DMS153 (cell line): ENCODE measurements at places on chromosomes 11 and 22.

DNA sequence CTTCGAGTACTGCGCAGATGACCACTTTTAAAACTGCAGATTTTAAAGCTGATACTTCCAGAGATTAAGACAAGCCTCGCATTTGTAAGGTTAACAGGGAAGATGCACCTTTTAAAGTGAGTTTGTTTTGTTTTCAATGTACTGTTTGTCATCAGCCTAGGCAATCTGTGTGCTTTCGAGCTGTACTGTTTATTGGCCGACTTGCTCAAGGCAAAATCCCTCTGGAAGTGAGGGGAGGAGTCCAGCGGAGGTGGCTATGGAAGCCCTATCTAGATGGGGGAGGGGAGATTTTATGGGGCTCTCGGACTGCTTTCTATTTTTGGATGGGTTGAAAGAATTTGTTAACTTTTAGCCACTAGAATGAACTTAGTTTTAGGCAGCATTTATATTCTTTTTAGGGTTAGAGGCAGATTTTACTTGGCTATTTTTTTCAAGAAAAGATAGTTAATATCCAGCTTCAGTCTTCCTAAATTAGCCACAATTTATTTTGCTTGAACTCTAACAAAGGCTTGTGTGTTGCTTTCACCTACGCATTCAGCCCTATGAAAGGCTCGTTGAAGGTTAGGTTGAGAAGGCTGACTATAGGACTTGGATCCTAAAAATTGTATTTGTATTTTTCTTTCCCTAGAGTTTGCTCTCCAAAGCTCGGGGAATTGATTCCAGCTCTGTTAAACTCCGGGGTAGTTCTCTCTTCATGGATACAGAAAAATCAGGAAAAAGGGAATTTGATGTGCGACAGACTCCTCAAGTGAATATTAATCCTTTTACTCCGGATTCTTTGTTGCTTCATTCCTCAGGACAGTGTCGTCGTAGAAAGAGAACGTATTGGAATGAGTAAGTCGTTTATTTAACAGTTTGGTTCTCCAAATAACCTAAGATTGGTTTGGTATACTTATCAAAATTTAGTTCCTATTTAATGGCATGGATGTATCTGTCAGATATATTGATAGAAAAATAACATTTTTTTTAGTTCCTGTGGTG is 2.1 kb downstream of the WEE1 start:
- peak; percentile 22 for DNase-seq

- no peak for DNase-seq
These were observed 110.5 kb upstream of the THY1 start for GRCh38 chr11:119533462-119533861.

- DNase-seq = no peak
These were observed 25.1 kb downstream of the NUP50 start for GRCh38 chr22:45188779-45189178.

DNA sequence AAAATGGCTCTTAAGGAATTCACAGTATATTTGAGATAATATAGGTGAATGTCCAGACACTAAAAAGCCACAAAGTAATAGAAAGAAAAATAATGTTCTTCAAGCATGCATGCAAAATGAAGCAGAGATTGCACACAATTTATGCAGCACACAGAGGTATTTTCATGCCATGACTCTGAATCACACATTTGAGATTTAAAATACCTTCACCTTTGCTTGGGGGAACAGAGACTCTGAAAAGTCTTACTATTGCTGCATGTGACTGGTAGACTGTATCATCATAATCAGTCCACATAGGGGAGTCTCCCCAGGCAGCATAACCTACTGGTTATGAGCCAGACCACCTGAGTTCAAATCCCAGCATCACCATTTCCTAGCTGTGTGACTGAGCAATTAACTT is 96.2 kb downstream of the RCN1 start:
- no peak for DNase-seq

DNA sequence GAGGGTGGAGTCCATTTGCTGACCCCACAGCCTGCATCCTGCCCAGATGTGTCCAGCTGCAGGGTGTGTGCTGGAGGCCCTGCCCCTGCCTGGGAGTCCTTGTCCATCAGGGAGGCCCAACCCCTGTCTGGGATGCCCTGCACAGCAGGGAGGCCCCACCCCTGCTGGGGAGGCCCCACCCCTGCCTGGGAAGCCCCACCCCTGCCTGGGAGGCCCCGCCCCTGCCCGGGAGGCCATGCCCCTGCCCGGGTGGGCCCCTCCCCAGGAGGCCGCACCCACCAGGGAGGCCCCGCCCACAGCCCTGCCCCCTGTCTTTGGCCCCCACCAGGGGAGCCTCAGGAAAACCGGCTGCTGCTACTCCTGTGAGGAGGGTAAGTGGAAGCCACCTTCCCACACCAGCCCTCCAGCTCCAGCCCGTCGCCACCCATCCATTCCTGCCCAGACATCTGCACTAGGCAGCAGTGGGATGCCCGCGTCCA is 37.2 kb downstream of the MUC5B start:
- no peak for DNase-seq

DNA sequence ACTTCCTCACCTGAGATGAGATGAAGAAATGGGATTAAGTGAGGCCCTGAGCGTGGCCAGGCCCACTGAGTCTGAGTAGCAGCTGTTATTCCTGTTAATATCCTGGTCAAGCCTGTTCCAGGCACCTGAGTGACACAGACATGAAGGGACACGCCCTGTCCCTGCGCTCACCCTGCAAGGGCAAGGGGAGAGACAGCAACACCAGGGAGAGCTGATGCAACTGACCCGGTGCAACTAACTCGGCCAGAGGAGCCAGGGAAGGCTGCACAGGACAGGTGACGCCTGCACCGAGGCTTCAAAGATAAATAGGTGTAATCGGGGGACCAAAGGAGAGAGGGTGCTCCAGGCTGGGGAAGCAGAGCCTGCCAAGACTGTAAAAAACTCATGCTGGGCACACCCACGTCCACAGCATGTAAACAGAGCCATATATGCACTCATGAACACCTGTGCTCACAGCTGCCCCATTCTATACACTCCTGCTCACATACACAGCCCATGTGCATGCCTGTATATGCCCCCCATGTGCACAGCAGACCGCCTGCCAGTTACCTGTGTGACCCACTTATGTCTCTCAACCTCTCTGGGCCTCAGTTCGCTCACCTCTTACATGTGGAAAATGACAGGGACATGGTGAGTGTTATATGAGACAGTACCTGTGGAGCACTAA is 22.8 kb upstream of the GCAT start:
- peak; percentile 93 for DNase-seq

DNA sequence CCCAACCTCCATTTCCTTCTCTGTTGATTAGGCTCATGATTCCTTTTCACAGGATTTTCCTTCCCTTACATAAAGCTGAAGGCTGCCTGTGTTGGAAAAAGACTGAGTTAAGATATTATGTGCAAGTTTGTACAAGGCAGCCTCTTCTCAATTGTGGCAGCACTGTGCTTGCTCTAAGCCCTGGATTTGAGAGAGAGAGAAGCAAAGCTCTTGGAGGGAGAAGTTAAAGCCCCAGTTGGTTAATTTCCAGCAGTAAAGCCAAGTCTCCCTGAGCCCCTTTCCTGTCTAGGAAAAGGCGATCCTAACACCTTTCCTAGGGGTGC is 128.3 kb upstream of the SESN3 start:
- DNase-seq = no peak

DNA sequence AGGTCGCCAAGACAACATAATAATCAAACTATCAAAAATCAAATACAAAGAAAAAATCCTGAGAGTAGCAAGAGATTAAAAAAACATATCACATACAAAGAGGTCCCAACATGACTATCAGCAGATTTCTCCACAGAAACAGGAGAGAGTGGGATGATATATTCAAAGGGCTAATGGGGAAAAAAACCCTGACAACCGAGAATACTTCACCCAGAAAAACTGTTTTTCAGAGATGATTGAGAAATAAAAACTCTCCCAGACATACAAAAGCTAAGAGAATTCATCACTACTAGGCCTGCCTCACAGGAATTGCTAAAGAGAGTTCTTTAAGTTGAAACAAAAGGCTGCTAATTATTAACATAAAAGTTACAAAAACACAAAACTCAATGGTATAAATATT is 108.1 kb downstream of the EFCAB6 start:
- DNase-seq = no peak

- DNase-seq = no peak
These were observed 227.4 kb downstream of the CSNK2A3 start for GRCh38 chr11:11125618-11126017.

GRCh38 chr22:29798318-29798717 is 31.1 kb downstream of the UQCR10 start:
- DNase-seq = no peak

- DNase-seq = no peak
These were observed 359.5 kb downstream of the INSC start for GRCh38 chr11:15473954-15474837.

DNA sequence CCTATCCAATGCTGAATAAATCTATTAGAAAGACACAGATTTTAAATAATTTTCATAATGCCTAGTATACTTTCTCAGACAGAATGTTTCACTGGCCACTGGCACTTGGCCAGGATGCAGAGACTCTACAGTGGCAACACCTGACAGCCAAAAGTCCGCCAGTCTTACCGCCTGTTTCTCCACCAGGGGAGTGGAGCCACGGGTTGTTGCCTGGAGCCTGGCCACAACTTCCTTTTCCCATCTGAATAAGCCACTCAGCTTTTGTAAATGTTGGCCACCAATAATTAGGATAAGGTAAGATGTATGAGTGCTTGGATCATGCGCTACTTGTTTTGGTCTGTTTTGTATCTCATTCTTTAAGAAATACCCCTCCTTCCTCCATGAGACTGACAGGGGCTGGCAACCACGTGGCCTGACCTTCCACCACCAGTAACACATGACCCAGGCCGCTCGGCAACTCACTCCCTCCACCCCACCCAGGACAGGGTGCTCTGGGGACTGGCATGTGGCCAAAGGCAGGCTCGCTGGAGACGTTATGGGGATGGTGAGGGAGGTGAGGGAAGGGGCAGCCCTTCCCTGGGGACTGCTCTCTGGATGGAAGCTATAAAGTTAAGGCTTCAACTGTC is 93.0 kb upstream of the BID start:
- peak; percentile 44 for DNase-seq

DNA sequence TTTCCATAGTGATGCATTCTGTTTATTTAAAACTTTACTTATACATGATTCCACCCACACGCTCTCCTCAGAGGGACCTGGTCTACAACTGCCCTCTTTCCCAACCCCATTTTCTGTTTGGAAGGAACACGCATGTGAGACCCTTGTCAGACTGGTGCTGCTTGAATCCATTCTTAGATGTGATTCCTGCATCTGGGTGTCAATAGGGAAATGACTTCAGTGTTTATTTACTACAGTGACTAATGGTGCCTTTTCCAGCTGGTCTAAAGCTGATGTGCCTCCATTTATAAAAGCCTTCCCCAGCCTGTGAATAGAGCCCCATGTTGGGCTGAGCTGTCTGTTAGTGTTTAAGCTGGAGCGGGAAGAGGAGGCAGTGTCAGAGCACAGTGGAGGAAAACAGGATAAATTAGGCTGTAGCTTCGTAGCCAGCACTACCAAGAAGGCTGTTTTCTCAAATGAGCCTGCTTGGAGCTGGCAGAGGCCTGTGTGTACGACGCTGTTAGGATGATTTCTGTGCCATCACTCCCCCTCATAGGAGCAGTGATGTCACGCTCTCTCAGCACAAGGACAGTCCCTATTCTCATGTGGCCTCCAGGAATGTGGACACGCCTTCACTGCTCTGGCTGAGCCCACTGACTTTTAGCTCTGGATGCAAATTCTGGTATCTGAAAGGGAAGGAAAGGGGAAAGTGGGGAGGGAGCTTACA is 18.9 kb upstream of the C11orf96 start:
- no peak for DNase-seq

DNA sequence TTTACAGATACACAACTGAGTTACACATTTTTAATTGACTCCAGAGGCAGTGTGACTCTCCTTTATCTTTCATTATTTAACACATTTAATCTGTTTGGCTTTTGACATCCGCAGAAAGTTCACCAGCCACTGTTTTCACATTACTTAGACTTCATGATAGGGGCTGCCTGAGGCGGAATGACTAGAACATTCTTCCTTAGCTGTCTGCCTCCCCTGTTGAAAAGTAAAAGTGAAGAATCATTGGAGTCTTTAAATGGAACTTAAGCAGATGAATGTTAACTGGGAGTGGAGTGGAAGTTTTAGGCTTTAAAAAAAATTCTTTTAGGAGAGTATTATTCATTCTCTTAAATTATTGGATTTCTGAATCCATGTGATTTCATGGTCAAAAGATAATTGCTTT is 229.2 kb upstream of the MTNR1B start:
- DNase-seq = no peak

DNA sequence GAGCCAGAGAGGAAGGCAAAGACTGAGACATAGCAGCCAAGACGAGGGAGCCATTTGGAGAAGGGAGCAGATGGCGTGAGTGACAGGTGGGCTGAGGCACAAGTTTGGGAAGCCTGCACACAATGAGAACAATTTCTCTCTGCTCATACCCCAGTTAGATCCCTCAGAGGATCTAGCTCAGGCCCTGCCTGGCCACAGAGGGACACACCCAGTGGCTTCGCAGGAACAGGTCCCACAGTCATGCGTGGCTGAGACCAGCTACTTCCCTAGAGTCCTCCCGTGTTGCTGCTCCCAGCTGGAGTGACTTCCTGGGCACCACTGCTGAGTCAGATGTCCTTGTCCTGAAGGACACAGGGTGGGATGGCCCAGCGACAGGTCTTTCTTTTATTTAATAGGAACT is 33.4 kb upstream of the LYVE1 start:
- no peak for DNase-seq

- DNase-seq = no peak
These were observed 15.0 kb downstream of the SLC35E4 start for GRCh38 chr22:30650508-30651116.

GRCh38 chr22:19970479-19971275 is 29.1 kb upstream of the TXNRD2 start:
- DNase-seq = no peak

DNA sequence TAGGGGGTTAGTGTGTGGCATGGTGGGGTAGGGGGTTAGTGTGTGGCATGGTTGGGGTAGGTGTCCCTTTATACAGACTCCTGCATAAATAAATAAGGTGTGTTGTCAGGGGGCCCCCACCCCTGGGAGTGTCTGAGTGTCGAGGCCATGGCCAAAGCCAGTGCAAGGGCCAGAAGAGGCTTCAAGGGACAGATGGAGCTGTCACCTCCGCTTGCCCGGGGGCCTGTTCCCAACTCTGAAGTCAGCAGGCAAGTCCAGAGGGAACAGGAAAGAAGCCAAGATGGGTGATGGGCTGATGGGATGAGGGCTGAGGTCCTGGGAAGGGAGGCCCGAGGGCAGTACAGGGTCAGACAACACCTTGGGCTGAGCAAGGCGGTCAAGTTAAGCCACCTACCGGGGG is 997.8 kb downstream of the BRD1 start:
- DNase-seq = no peak

DNA sequence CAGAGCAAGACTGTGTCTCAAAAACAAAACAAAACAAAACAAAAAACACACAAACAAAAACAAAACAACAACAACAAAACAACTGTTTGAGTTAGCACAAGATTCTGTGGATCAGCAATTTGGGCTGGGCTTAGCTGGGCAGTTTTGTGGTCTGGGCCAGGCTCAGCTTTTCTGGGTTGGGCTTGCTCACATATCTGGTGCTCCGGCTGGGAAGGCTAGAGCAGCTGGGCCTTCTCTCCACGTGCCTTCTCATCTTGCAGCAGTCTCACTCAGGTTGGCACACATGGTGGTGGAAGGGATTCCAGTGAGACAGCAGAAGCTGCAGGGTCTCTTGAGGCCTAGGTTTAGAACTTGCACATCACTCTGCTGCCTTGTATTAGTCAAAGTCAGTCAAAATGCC is 35.7 kb downstream of the EIF3F start:
- DNase-seq = no peak
